ENCODE measurements at places on chromosomes 16 and 17. TPM values are rescaled to one million over a fixed set of nuclear protein-coding genes. Genes with fewer than 3 reads are reported as not detected.

ARL17B gene
- total RNA-seq, result 14.0 TPM

UNK gene
- 35.1 TPM for total RNA-seq

HSF4 gene
- total RNA-seq, result 54.3 TPM

PITPNM3 gene
- 8.6 TPM for total RNA-seq

TSPOAP1 gene
- 7.1 TPM for total RNA-seq

CCDC78 gene
- total RNA-seq, result 7.6 TPM

C16orf54 gene
- total RNA-seq, result 3.2 TPM

PARD6A gene
- 1.2 TPM for total RNA-seq

PDE6G gene
- not detected for total RNA-seq

NPIPA7 gene
- 4.4 TPM for total RNA-seq

C1QTNF8 gene
- not detected for total RNA-seq

GEMIN4 gene
- total RNA-seq, result 22.3 TPM

TLCD3A gene
- total RNA-seq, result 18.7 TPM

HS3ST4 gene
- 1.5 TPM for total RNA-seq

VPS4A gene
- 27.7 TPM for total RNA-seq

TMIGD1 gene
- total RNA-seq, result not detected

ATP2C2 gene
- 35.1 TPM for total RNA-seq

KRTAP1-4 gene
- not detected for total RNA-seq

GGT6 gene
- 9.6 TPM for total RNA-seq

ZNF821 gene
- 8.8 TPM for total RNA-seq

CHD9NB gene
- total RNA-seq, result not detected

TLCD3B gene
- total RNA-seq, result 0.98 TPM

ENGASE gene
- 13.8 TPM for total RNA-seq

CES1 gene
- total RNA-seq, result 10.1 TPM
